ENCODE measurements at places on chromosomes 7 and 10. TPM values are rescaled to one million over a fixed set of nuclear protein-coding genes. Genes with fewer than 3 reads are reported as not detected.

DNA sequence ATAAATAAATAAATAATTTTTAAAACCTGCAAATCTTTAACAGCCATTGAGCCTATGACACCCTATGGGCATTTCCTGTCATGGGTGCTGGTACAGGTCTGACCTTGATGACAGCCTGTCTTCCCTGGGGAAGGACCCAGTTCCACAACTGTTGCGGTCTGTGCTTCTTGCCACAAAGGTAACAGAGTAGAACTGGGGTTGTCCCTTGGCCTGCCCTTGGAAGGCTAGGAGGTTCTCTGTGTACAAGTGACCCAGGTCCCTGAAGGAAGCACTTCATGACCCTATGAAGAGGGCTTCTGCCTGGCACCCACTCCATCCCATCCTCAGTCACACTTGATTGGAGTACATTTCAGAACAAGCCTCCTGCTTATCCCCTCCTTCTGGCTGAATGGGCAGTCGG lies 66.9 kb downstream of the OGDH start:
- DNase-seq: no peak
- H3K4me3 ChIP-seq: no peak overlapping the region
- no peaks in the 10 kb centered on the region for H3K27me3 ChIP-seq

DNA sequence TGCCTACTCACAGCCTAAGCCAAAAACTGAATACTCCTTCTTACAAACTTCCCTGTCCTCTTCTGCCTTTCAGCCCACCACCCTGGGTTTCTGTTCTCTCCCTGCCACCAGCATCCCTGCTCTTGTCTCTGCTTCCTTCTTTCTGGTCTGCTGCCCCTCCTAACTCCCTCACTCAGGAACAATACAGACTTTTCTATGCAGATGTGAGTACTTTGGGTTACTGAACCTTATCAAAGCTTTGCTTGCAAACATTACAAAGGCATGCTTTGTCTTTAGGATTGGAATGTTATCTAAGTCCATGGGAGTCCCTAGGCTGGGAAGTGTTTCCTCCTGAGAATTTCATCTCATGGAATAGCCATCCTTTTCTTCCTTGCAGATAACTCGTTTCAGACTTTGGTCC lies 28.9 kb downstream of the CNNM1 start:
- no peaks in the 10 kb centered on the region for H3K4me1 ChIP-seq
- DNase-seq: no peak
- peaks cover 40% of the 10 kb centered on the region for H3K27me3 ChIP-seq
- no peak overlapping the region for H3K4me3 ChIP-seq
- H3K27ac ChIP-seq: no peak overlapping the region
- no peaks in the 10 kb centered on the region for H3K36me3 ChIP-seq

The TDRD1 gene
- total RNA-seq: 0.15 TPM

GRCh38 chr10:393787-394438 lies 258.7 kb downstream of the ZMYND11 start:
- no peaks in the 10 kb centered on the region for H3K36me3 ChIP-seq
- H3K27me3 ChIP-seq: no peaks in the 10 kb centered on the region
- DNase-seq: no peak
- H3K4me3 ChIP-seq: no peak overlapping the region
- H3K4me1 ChIP-seq: peaks cover 2% of the 10 kb centered on the region

- H3K36me3 ChIP-seq: peaks cover 73% of the 10 kb centered on the region
- no peak for DNase-seq
- H3K27me3 ChIP-seq: no peaks in the 10 kb centered on the region
Measured at GRCh38 chr7:12221414-12221813, 10.3 kb downstream of the TMEM106B start.

GRCh38 chr7:30322271-30323005 lies 38.0 kb downstream of the ZNRF2 start:
- peak; percentile 45 for DNase-seq
- H3K36me3 ChIP-seq: peaks cover 25% of the 10 kb centered on the region
- peak overlapping the region; percentile 99 for H3K27ac ChIP-seq
- no peaks in the 10 kb centered on the region for H3K27me3 ChIP-seq
- peaks cover 62% of the 10 kb centered on the region for H3K4me1 ChIP-seq

DNA sequence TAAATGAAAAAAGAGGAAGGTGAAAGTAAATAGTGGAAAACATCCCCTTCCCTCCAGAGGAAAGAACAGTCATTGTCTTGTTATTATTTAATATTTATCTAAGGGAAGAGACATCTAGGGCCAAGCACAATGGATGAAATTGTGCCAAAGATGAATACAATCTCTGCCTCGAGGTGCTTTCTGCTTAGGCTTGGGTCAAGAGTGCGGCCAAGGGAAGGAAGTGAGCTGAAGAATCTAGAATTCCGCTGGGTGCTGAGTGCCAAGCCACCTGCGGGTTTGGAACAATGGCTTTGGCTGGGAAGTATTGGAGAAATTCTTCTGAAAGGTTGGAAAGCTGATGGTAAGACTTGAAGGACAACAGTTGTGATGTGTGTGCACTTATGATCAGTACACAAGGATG lies 531.3 kb upstream of the FZD8 start:
- H3K4me3 ChIP-seq: no peak overlapping the region

The DNAJC30 gene
- total RNA-seq: 9.0 TPM

- no peaks in the 10 kb centered on the region for H3K27me3 ChIP-seq
- H3K36me3 ChIP-seq: peaks cover 21% of the 10 kb centered on the region
- H3K27ac ChIP-seq: no peak overlapping the region
- no peak for DNase-seq
- H3K4me3 ChIP-seq: no peak overlapping the region
Measured at GRCh38 chr7:2022021-2022409, 210.7 kb downstream of the MAD1L1 start.

The TFPI2 gene
- total RNA-seq: 0.30 TPM

All from activated CD8-positive, alpha-beta memory T cell treated with anti-CD3 and anti-CD28 coated beads, Interleukin-2, amount 10 ng/mL, durations not matched to agents 7 days and 5 days (primary cell).